ENCODE measurements at places on chromosomes 16 and 17. TPM values are rescaled to one million over a fixed set of nuclear protein-coding genes. Genes with fewer than 3 reads are reported as not detected.

DNA sequence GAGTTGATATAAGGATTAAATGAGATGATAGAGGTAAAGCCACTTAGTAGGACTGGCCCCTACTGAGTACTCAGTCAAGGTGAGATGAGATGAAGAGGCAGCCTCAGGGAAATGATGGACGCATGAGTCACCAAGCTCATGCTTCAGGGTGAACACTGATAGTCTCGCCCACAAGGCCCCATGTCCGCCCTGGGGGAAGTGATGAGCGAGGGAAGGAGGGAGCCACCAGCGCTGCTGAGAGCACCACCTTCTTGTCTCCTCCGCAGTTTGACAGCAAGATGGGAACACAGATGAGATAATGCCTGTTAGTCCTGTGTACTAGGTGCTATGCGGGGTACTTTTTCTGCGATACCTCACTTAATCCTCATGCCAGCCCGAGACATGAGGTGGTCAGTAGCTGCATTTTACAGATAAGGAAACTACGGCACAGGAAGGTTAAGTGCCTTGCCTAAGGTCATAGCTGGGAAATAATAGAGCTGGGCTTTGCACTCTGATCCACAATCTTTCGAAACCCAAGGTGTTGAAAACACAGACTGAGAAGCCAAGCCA is 383.0 kb downstream of the CPPED1 start:
- H3K27me3 ChIP-seq: no peaks in the 10 kb centered on the region
- no peaks in the 10 kb centered on the region for H3K4me1 ChIP-seq
- H3K4me3 ChIP-seq: no peak overlapping the region
- H3K27ac ChIP-seq: no peak overlapping the region
- no peak for DNase-seq

GRCh38 chr16:19090916-19091315 is 22.8 kb upstream of the ITPRIPL2 start:
- no peaks in the 10 kb centered on the region for H3K27me3 ChIP-seq
- no peaks in the 10 kb centered on the region for H3K36me3 ChIP-seq
- DNase-seq: no peak
- no peak overlapping the region for H3K4me3 ChIP-seq

TUBB3 gene
- 50.0 TPM for total RNA-seq

KRTAP4-9 gene
- not detected for total RNA-seq

DNA sequence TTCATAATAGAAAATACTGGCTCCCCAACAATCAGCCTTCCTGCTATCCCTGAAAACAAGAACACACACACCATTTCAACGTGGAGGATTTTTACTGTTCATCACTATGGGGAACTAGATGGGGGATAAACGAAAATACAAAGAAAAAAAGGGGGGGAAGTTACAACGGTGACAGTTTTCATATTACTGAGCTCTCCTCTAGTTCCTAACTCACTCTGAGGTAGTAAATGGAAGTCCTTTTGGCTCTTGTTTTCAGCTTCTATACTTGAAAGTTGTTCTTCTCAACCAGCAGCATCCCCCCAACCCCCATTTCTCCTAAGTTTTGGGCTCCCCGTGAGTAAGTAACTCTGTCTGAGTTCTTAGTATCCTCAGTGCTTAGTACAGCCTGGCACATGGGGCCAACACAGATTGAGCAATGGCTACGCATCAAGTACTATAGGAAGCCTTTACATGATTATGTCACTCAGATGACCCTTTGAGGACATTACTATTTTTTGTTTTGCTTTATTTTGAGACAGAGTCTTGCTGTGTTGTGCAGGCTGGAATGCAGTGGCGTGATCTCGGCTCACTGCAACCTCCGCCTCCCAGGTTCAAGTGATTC is 4.2 kb upstream of the CORO7 start:
- peak overlapping the region; percentile 60 for H3K27ac ChIP-seq
- H3K4me1 ChIP-seq: no peaks in the 10 kb centered on the region
- H3K36me3 ChIP-seq: no peaks in the 10 kb centered on the region

All from hepatocyte (in vitro differentiated cells).